ENCODE measurements at places on chromosomes 11 and 22.

DNA sequence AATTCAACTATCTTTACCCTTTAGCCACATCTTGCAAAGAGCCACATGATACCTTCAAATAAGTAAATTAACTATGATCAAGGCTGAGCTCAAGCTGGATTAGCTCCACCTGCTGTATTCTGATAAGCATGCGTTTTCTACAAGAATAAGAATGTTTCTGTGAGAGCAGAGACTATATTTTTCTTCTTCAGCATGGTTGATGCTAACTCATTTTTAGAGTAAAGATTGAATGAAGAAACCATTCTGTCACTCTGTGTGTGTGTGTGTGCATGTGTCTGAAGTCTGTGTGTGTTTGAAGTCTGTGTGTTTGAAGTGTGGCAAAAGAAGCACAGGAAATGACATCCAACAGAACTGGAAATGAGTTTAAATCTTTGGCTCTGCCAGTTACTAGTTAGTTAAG is 12.0 kb upstream of the LAYN start:
- peak; percentile 10 for DNase-seq

DNA sequence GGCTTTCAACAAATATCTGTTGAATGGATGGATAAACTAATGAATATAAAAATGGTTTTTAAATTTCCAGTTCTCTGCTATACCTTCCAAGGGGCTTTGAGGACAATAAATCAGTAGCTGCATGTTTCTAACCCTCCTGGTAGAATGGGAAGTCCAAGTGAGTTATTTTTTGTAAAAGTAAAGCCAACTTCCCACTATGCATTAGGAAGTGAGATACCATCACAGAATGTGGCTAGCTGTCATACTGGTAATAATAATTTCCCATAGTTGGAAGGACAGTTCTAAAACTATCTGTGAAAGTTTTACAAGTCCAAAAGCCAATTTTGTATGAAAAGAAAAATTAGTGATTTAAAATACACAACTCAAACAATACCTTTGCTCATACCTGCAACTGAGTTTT is 50.0 kb downstream of the TMEM123 start:
- DNase-seq = no peak

DNA sequence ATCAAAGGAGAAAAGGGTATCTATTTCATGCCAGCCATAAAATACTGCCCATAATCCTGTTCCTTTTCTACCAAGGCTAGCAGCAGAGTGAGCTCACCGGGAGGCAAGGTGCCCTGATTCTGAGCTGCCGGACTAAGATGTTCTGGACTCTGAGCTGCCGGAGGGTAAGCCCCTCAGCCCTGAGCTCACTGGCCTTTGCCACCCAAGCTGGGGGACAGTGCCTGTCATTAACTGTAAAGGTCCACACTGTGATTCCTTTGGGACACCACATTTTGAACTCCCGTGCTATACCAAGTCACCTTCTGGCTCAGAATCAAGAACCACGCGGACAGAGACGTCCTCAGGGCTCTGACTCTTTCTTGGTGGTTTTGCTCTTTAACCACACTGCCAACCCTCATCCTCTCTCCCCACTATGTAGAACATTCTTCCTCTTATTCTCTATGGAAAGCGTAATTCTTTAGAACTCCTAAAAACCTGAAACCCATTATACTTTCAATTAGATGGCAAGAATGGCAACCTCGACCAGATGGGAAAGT is 88.4 kb upstream of the BID start:
- peak; percentile 33 for DNase-seq

- no peak for DNase-seq
These were observed 19.8 kb upstream of the GNB1L start for GRCh38 chr22:19874307-19875060.

- DNase-seq = no peak
These were observed 581.9 kb downstream of the BUD13 start for GRCh38 chr11:116190861-116191260.

- DNase-seq = no peak
These were observed 47.3 kb downstream of the ARL14EP start for GRCh38 chr11:30370164-30370563.

DNA sequence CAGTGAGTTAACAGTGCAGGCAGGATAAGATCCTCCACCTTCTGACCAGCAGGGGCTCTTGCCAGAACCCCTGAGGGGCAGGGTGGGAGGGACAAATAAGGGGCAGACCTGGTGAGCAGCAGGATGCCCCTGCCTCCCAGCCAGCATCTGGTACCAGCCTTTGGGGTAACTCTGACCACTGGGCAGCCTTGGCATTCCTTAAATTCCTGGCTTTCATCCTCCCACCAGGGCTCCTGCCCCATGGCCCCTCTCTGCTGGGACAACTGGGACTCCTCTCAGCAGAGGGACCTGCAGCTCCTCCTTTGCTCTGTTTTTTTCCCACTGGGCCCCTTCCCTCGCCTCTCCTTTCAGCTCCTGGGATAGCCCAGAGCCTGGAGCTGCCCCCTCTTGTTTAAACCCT is 98.0 kb upstream of the CD82 start:
- no peak for DNase-seq

DNA sequence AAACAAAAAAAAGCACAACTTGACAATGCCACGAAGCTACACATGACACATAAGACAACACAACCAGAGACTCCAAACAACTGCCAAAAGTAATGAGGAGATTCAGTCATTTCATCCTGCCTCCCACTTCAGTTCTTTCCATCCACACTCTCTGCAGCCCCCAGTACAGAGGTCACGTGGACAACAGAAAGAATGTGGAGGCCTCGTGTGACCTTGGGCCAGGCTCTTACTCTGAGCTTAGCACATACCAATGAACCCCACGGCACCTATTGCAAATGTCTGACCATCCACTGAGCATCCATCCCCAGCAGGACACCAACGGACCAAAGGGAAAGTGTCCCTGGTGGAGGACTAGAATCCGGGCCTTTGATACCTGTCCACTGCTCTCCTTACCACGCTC is 12.5 kb downstream of the CBX7 start:
- DNase-seq = no peak

DNA sequence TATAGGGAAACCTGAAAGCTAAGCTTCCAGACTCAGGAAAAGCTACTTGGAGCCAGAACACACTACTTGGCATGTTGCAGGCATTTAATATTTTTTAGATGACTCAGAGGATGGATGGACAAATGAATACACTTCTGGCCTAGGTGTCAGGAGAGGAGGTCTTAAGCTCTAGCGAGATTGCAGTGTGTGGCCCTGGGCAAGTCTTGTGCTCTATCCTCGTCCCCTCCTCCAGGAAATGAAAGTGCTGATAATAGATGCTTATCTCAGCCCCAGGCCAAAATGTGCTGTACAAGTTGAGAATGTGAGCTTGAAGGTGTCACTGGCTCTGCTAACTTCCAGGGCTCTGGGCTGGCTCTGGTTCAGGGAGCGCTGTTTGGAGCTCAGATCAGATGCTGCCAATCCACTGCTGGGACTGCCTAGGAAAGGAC is 136.3 kb downstream of the PKNOX2 start:
- DNase-seq = peak; percentile 44

DNA sequence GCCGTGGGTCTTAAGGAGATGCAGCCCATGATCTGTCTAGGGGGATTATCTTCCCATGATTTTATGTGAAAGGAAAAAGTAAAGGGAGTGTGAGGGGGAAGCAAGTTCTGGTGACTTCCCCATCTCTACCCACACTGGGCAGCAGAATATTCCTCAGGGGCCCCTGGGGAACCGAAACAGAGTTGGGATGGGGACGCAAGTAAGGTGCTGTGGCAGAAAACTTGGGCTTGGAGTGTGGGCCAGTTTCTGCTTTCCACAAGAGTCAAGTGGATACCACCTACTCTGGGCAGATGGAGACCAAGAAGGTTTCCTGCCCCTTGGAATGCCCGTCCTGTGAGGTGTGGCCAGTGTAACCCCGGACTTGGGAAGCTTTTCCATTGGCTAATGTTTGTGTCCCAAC is 64.4 kb downstream of the SGSM3 start:
- DNase-seq = no peak

- DNase-seq = peak; percentile 51
These were observed 158.8 kb downstream of the TTC17 start for GRCh38 chr11:43517518-43517917.
